IPS DF 6.9 (cell line): ENCODE measurements at places on chromosomes 5 and 9.

DNA sequence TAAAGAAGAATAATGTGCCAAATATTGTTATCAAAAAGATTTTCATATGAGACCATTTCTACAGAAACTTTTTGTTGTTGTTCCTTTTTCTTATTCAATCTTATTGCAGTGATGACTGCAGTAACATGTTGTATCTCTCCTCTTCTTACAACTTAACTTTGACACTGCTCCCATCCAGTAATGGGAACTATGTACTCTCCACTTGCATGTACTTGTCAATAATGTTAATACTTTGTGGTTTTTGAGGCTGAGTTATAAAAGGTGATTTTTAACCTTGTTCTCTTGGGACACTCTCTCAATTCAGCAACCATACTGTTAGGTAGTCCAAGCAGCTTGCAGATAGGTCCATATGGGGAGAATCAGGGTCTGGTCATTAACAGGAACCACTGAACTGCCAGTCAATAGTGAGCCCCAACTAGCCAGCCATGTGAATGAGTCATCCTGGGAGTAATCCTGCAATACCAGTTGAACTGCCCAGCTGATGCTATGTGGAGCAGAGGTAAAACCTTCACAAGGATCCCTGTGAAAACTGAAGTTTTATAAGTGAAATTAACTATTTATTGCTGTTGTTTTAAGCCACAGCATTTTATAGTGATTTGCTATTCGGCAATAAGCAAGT lies 199.6 kb upstream of the DAB2 start:
- DNase-seq: no peak

DNA sequence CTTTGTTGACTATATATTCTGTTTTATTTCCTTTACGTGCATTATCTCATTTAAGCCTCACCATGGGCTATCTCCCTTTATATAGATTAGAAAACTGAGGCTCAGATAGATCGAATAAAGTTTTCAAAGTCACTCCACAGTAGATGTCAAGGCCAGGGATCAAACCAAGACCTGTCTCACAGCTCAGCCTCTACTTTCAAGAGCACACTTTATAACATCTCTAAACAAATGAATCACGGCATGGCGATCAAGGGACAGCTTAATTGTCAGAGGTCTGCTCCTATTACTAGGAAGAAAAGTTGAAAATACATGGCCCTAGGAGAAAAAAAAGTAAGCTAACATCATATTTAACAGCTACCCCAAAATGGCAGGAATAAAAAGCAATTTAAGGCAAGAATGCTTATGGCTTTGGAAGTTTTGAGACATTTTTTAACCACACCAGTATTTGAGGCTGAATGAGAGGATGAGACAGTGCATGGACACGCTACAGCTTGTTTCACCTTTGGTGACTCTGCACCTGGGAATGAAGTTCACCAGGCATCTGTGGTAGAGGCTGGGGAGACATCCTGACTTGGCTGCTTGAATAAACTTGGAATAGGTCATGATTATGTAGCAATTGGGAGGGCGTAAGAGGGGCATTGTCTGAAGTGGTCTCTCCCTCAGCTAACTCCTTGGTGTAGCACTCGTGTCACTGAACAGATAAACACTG lies 486.8 kb upstream of the WWC1 start:
- DNase-seq: no peak

DNA sequence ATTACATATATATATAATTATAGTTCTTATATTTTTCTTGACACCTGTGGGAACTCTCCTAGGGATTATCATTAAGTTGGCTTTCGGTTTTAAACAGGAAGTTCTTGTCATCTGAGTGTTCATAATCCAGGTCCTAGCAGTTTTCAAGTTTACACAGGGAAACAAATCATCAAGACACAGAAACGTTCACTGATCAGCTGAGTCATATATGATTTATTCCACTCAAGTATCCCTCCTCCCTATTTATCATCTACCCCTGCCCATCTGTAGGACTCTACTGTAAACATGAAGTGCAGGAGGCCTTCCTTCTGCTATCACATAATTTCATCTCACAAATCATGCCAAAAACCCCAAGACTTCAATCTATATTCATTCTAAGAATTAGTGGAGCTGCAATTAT lies 6.3 kb downstream of the SLC25A51 start:
- DNase-seq: no peak

DNA sequence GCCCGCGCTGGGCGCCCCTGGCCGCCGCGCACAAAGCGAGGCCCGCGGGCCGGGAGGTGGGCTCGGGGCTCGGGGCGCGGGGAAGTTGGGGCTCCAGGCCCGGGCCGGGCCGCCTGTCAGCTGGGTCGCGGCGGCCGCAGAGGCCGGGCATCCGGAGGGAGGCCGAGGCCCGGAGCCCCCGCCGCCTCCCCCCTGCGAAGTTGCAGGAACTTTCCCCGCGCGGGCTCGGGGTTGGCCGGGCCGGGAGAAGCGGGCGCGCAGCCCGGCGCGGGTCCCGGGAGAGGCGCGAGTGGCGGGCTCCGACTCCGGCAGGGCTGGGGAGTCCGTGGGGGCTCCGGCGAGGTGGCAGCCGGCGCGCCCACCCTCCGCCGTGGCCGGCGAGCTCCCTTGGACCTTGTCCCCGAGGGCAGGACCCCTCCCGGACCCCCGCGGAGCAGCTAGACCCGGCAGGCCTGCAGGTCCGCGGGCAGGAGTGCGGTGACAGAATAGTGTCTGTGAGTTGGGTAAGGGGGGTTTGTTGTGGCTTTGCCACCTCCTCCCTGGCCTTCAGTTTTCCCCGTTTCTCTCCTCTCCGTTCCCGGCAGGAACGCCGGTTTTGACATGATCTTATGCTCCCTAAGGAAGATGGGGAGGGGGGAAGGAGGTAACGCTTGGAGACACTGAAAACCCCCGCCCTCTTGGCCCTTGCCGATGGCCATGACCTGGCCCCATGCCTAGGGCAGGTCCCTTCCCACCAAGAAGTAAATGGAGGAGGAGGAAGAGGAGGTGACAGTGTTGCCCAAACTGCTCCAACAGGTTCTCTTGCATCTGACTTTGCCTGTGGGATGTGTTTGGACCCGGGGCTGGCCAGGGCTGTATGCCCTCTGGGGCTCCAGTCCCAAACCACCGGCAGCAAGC lies 942 bp downstream of the PHF2 start:
- DNase-seq: no peak

- no peak for DNase-seq
Observed at GRCh38 chr5:10854506-10855277, 93.7 kb upstream of the DAP start.

DNA sequence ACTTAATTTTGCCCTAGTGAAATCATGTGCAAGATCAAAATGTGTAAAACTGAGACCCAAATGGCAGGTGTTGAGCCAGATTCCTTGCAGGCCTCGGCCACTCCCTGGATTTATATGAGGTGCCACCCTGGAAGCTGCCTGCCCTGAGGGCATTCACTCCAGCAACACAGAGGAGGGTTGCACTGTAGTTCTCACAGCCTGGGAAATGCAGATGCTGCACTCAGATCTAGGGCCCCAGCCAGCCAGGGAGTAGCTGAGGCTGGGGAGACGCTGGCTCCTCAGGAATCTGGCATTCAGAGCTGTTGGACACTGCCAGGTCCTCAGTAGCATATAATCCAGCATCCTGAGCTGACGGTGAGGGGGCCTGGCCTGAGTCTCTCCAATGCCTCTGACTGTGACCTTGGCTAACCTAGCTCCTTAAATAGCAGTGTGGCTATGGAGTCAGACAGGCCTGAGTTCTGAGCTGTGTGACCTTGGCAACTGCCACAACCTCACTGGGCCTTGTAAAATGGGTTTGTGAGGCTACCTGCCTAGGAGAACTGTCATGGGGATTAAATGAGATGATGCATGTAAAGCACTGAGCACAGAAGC lies 8.7 kb downstream of the KCNMB1 start:
- no peak for DNase-seq

DNA sequence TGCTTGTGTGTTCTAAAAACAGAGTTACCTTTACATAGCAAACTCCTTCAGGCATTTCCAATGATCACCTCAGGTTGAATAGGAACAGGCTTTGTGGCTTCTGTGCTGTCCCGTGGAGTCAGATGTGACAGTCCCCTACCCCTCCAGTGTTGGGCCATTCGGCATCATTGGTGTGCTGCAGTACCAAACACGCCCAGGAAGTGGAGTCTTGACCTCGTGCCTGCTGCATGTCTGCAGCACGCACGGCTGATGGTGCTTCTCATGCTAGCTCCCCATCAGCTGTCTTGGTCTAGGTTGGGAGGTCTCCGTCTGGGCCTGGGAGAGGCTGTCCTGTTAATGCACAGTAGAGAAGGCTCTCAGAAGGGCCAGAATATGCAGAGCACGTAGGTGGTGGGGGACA lies 42.5 kb upstream of the PHF2 start:
- DNase-seq: no peak

DNA sequence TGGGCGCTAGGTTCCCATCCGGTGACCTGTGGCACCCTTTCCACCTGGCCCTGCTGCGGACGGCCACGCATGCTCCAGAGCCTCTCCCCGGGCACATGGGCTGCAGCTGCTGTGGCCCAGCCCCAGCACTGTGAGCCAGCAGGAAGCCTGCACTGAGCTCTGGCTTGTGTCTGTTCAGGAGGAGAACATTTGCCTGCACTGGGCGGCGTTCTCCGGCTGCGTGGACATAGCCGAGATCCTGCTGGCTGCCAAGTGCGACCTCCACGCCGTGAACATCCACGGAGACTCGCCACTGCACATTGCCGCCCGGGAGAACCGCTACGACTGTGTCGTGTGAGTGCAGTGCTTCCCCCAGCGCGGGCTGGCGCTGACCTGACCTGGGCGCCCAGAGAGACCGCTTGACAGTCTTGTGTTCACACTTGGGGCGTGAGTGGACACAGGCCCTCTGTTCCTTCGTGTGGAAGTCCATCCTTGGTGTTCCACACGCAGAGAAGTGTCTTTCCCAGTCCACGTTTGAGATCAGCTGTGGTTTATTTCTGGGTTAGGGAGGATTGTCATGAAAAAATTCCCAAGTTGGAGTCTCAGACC lies 66.2 kb upstream of the CACNA1B start:
- DNase-seq: no peak
